Activated CD8-positive, alpha-beta T cell treated with anti-CD3 and anti-CD28 coated beads for 36 hours (primary cell): ENCODE measurements at places on chromosomes 11 and 22.

DNA sequence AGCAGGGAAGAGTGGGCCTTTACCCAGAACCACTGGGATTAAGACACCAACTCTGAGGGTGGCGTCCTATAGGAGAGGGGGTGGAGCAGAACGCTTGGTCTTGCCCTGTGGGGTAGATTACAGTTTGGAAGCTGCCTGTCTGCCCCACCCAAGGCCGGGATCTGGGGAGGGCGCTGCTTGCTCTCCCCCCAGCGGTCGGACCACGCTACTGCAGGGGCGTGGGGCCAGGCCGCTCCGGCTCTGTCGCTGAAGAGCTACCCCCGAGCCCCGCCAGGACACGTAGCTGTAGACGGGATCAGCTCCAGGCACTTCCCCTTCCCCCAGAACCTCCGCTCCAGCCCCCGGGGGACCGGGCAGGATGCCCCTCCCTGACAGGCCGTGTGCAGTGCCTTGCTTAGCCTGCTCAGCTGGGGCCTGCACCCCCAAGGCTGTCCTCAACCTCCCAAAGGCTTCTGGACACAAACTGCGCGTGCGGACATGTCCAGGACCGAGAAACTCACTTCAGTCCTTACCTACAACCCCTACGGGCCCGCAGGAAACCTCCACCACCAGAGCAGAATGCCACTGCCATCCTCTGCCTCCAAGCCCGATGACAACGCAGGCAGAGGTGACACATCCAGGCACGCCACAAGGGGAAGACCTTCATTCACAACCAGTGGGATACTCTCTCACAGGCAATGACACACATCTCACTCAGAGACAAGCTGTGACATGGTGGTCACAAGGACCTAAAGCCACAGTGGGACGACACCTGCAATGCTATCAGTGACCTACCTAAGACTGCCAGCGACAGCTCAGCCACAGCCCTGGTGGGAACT, 3.6 kb downstream of the AHNAK start:
- DNase-seq = peak; percentile 85

DNA sequence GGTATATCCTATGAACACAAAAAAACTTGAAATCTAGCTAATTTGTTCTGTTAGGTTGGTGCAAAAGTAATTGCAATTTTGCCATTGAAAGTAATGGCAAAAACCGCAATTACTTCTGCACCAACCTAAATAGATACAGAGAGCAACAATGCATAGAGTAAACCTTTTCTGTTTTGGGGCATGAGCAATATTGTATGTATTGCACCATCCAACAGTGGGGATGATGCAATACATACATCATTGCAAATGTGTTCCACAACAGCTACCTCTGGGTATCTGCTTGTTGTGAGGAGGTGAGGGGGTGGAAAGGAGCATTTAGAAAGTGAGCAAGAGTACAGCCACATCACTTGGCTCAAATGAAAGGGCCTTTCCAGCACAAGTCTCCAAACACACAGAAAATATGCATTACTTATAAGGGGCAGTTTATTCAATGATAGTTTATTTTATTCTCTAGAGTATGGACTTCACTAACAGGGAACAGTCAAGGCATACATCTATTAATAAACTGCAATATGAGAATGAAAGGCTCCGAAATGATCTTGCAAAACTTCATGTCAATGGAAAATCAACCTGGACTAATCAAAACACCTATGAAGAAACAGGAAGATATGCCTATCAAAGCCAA, 77.3 kb downstream of the DEUP1 start:
- no peak for DNase-seq

DNA sequence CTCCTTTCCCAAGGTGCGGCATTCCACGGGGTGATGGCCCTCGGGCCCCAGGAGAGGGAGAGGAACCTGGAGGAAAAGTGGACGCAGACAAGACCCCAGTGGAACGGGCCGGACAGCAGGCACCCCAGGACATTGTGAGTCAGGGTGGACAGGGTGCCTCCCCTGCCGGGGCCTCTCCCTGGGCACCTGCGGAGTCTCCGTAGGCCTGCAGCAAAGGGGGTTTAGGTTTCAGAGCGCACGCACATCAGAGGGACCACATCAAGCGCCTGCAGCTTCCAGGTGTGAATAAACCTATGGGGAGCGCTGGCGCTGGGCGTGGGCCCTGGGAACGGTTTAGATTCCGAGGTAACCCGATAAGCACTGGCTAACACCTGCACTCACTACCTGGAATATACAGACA, 22.7 kb upstream of the FGF19 start:
- no peak for DNase-seq

- peak; percentile 61 for DNase-seq
Observed at GRCh38 chr11:65576867-65577755, 1.3 kb downstream of the EHBP1L1 start.
